ENCODE measurements at places on chromosomes 2 and 18.

DNA sequence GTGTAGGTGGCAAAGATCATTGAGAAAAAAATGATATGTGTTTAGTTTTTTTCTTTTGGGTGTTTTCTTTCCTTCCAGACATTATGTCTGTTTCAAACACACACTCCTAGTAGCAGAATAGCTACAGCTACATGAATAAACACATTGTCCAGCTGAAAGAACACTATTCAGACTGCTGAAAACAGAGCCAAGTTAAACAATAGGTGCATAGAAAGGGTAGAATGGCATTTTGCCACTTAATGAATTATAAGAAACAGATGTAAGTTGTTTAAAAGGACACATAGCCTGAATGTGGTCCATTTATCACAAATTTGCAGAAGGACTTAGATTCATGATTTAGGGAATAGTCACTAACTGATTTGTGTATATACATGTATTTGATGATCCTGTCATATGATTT lies 20.1 kb downstream of the CTLA4 start:
- no peak for ATAC-seq

- ATAC-seq, result no peak
Measured at GRCh38 chr2:112762276-112762675, 2.1 kb downstream of the CKAP2L start.

DNA sequence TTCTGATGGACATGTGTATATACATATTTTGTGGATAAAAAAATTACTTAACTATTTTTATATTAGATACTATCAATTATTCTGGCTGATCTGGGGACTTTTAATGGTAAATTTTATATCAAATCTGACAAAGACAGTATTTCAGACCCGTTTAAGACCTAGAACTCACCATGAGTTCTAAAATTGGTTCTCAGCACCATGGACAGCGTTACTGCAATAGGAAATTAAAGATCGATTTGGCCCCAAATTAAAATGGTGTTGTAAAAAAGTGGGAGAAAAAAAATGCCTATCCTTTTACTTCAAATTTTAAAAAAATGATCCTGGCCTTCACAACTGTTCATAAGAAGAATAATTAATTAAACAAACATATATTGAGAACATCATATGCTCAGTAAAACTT lies 919 bp upstream of the SCN2A start:
- no peak for ATAC-seq

- no peak for ATAC-seq
Measured at GRCh38 chr2:241814393-241814642, 5.3 kb downstream of the NEU4 start.

GRCh38 chr18:13159579-13159978 lies 59.0 kb upstream of the LDLRAD4 start:
- ATAC-seq, result peak; percentile 83

DNA sequence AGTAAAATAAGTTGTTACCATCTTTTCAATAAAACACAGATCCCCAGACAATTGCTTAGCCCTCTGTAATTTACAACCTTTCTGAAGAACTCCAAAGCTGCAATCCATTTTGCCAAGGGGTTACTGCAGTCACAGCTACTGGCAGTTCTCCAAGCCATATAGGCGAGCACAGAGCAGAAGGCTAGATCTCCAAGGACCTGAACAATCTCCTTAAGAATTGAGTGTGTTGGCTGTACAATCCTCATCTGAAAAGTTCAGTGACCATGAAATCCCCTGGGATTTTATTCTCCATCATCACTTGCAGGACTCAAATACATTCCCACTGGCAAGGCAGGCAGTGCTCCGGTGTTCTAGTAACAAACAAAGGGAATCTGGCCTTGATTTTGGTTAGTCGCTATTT lies 103.9 kb upstream of the LRP1B start:
- no peak for ATAC-seq

GRCh38 chr2:237422309-237422708 lies 8.3 kb upstream of the COL6A3 start:
- ATAC-seq, result peak; percentile 12

- no peak for ATAC-seq
Measured at GRCh38 chr18:36503477-36503876, 206.0 kb downstream of the FHOD3 start.

- ATAC-seq, result no peak
Measured at GRCh38 chr2:189997016-189997415, 65.5 kb downstream of the MSTN start.

- no peak for ATAC-seq
Measured at GRCh38 chr18:47054369-47054768, 18.9 kb upstream of the ELOA2 start.

DNA sequence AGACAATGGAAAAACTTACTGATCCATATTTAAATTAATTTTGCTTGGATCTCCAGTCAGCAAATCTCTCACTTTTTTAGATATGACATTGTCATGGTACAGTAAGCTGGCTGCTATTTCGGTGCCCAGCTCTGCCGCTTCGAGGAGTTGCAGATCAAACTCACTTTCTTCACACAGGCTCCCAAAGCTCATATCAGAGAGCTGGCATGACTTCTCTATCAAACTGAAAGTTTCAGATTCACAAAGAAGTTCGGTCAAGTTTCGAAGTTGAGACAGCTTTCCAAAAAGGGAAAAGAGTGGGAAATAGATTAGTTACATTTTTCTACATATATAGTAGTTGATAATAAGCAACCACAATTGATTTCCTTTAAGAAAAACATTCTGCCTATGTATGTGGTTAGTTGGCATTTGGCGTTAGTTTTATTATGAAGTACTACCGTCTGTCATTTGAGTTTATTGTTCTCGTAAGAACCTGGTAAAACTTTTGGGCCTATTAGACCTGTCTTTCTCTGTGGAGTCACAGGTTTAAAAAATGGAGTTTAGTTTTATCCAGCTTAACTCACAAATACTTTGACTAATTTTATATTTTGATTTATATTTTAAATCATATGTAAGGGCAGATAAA lies 118.8 kb downstream of the ABCA12 start:
- no peak for ATAC-seq

GRCh38 chr2:39150102-39150562 lies 29.3 kb upstream of the SOS1 start:
- no peak for ATAC-seq
